ENCODE measurements at places on chromosomes 7 and 10.

DNA sequence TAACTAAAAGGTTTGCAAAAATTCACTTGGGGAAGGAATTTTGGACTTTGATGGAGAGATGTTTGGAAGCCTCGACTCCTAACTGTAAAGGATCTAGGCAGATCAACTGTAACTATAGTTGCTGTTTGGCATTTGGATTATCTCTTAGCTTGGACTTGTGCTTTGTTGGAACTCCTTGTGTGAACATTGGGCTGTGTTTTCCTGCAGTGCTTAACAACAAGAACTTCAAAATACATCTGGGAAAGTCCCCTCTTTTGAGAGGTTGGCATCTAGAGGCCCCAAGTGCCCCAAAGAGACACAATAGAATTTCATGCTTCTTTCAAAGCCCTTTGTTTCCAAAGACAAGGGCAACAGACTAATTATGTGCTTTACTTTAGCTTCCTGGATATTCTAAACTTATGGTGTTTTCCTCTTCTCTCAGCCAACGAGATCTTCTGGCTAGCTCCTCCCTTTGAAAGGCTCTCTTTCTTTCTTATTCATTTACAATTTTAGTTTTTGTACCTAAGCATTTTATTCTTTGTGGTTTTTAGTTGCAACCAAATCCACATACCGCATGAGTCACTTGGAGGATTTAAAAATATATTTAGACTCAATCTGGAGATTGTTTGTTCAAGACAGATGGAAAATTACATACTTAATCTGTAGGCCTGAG, 11.6 kb downstream of the ABCA13 start:
- no peak for DNase-seq

DNA sequence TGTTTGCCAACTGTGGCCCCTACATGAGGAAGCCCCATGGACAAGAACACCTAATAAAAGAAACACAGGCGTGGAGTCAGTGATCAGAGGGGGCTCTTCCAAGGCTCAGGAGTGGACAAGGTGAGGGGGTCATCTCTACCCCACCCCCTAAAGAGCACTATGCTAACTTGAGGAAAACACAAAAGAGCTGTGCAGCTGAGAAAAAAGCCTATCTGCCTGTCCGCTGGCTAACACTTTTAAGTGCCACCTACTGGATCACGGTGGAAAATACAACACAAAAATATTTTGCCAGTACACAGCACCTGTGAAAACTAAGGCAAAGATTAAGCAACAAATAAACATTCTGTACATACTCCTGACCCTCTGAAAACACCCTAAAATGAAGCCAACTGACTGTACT, 53.1 kb upstream of the COBL start:
- no peak for DNase-seq

GRCh38 chr7:141158561-141158960, 84.7 kb downstream of the TMEM178B start:
- DNase-seq: no peak

DNA sequence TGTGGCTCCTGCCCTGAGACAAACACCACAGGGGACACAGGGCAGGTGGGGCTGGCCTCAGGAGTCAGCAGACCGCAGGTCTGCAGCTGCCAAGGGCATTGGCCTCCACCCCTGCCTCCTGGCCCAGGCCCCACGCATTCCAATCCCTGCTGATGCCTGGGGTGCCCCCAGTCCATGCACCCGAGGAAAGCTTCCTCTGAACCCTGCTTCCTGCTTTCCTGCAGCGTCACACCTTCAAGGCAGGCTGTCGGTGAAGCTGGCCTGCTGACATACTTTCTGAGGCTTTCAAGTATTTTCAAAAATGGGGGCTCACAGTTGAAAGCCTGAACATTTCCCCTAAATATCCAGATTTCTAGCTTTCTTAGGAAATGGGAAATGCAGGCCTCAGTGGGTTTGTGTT, 22.5 kb upstream of the ANTXRL start:
- no peak for DNase-seq

DNA sequence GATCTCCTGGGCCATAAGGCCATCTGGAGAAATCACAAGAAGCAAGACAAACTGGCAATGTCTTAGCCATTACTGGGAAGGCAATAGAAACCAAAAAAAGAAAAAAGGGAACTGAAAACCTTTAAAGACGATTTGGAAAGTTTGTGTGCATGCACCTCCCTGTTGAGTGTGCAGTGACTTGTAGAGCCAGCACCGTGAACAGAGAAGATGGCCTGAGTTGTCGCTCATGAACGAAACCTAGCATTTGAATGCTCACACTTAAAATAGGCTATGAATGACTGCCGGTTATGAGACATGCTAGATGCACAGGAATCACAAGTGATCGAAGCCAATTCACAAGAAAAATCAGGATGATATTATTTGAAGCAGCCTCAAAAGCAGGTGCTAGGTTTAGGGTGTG, 151.3 kb upstream of the ADO start:
- no peak for DNase-seq

DNA sequence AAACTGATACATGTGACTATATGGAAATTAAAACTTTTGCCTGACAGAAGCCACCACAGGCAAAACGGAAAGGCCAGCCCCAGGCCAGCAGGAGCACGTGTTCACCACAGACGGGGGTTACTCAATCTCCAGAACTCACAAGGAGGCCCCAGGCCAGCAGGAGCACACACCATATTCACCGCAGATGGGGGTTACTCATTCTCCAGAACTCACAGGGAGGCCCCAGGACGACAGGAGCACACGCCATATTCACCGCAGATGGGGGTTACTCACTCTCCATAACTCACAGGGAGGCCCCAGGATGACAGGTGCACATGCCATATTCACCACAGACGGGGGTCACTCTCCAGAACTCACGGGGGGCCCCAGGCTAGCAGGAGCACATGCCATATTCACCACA, 61.5 kb downstream of the NKX6-2 start:
- no peak for DNase-seq
